ENCODE measurements at places on chromosomes 5 and 9.

- no peaks in the 10 kb centered on the region for H3K4me1 ChIP-seq
- no peak overlapping the region for H3K4me3 ChIP-seq
- no peaks in the 10 kb centered on the region for H3K36me3 ChIP-seq
- H3K27ac ChIP-seq: no peak overlapping the region
These were observed 115.4 kb downstream of the EGFLAM start for GRCh38 chr5:38373743-38374142.

DNA sequence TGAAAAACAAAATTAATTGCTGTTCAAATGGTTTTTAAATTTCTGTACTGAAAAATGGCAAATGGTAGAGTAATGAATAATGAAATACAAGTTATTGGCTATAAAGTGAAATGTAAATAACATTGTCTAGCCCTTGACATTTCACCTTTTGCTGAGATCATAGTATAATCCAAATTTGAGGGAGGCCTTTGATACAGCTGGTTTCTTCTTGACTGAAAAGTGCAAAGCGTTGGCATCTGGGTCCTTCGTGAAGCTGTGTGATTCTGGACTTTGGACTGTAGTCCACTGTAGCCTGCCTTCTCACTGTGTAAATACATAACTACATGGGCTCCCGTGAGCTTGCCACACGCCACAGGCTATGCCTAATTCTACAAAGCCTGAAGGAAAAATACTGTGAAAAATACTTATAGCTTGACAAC, 52.3 kb downstream of the ARHGEF28 start:
- peak; percentile 74 for DNase-seq
- H3K27me3 ChIP-seq: no peaks in the 10 kb centered on the region
- H3K4me1 ChIP-seq: peaks cover 53% of the 10 kb centered on the region
- no peaks in the 10 kb centered on the region for H3K36me3 ChIP-seq
- peak overlapping the region; percentile 73 for H3K27ac ChIP-seq
- no peak overlapping the region for H3K4me3 ChIP-seq

GRCh38 chr5:170218726-170219125, 14.1 kb upstream of the C5orf58 start:
- DNase-seq: no peak
- H3K4me3 ChIP-seq: no peak overlapping the region
- no peaks in the 10 kb centered on the region for H3K4me1 ChIP-seq
- H3K36me3 ChIP-seq: no peaks in the 10 kb centered on the region
- no peak overlapping the region for H3K27ac ChIP-seq

DNA sequence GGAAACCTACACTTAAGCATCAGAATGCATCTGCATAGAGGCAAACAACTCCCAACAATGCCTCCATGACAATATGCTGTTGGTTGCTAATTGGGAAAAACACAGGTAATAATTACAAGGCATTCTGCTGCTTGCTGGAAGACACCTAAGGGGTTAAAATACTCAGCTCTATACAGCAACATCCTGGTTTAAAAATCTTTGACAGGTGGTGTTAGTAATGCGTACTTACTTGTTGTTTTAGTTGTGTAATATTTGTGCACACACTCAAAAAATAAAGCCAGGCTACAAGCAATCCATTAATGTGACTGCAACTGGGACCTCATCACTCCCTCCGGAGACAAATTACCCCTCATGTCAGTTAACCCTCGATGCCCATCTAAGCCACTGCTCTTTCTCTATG, 126.3 kb upstream of the ELL2 start:
- no peak for DNase-seq
- no peak overlapping the region for H3K27ac ChIP-seq
- H3K27me3 ChIP-seq: no peaks in the 10 kb centered on the region
- H3K36me3 ChIP-seq: no peaks in the 10 kb centered on the region
- H3K4me1 ChIP-seq: peaks cover 20% of the 10 kb centered on the region

Measured in body of pancreas (tissue), 4 donors.